ENCODE measurements at places on chromosomes 7 and 10.

DNA sequence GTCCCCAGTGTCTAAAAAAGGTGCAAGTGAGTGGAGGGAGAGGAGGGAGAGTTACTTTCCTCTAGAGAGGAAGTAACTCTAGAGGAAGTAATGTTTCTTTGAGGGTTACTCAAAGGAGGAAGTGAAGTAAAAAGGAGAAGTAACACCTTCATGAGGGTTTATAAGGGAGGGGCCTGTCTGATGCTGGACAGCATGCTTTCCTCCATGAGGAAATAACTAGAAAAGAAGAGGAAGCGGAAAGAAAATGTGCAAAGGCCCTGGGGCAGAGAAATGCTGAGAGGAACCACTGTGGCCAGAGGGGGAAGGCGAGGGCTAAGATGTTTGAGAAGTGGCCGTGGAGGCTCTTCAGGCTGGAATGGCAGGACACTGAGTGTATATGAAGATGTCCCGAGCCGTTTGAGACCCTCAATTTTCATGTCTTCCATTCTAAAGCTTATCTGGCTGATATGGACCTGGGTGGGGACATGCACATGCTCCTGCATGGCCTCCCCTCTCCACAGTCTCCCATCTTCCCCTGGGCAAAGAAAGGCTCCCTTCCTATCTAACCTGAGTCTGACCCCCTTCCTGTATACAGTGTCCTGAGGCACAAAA, 3.4 kb upstream of the SLC18A2 start:
- no peak for DNase-seq

- no peak for DNase-seq
Observed at GRCh38 chr7:88437132-88437531, 130.4 kb upstream of the STEAP4 start.

GRCh38 chr7:138023618-138024342, 21.9 kb upstream of the CREB3L2 start:
- no peak for DNase-seq

DNA sequence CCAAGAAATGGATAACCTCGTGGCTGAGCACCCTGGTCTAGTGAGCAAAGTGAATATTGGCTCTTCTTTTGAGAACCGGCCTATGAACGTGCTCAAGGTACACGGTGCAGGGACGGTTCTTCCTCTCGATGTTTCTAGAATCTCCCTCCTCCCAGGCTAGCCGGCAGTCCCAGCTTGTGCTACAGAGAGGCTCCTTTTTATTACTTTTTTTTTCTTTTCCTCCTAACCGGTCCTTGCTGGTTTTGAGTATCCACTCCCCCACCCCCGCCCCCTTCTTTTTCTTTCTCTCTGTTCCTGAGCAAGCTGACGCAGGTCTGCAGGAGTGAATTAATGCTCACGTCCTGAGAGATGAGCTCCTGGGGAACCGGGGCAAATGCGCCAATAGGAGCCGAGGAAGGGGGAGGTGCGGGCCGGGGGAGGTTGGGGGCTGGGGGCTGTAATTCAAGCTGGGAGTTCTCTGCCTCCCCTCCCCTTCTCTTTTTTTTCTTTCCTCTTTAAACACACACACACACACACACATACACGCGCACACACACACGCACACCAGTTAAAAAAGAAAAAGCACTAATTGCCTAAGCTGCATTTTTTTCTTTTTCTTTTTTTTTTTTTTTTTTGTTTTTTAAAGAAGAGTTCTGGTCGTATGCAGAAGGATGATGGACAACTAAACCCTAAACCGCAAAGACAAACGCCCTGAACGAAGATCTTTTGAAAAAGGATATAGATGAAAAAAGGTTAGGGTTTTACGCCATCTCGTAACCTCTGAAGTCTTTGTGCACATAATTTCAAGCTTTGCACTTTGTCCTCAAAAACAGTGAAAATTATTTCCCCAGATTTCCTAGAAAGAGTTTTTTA, 6.6 kb downstream of the CPA2 start:
- no peak for DNase-seq

DNA sequence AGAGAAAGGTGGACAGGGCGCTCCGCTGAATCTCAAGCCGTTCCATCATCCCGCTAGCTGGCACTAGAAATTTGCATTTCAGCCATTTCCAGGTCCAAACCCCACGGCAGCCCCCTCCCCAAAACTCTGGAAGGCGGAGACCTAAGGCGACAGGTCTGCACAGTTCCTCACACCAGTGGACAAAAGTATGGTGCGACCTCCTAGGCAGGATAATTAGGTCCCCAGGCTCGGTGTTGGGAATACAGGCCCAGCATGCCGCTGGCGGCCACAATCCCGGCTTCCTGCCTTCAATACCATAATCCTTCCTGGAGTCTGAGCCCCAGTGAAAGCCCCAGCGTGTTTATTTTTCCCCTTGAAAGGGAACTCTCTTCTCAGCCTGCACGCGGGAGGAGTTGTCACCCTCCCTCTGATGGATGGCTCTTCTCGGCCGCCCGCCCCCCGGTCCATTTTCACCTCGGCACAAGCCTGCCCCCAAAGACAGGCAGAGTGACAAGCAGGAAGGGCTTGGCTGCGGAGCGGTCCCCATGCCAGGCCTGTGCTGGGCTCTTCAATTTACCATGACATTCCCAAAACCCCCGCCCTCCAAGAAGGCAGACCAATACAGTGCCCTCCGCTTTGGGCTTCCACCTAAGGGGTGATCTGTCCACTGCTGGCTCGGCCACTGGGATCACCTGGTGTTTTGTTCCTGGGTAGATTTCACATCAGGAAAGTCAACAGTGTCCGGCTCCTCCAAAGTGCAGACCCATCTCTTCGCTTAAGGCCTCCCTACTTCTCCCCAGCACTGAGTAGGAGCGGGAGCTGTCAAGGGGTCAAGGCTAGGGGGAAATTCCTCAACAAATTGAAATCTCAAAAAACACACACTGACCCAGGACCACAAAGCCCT, 2.2 kb downstream of the FGFR2 start:
- DNase-seq: no peak

DNA sequence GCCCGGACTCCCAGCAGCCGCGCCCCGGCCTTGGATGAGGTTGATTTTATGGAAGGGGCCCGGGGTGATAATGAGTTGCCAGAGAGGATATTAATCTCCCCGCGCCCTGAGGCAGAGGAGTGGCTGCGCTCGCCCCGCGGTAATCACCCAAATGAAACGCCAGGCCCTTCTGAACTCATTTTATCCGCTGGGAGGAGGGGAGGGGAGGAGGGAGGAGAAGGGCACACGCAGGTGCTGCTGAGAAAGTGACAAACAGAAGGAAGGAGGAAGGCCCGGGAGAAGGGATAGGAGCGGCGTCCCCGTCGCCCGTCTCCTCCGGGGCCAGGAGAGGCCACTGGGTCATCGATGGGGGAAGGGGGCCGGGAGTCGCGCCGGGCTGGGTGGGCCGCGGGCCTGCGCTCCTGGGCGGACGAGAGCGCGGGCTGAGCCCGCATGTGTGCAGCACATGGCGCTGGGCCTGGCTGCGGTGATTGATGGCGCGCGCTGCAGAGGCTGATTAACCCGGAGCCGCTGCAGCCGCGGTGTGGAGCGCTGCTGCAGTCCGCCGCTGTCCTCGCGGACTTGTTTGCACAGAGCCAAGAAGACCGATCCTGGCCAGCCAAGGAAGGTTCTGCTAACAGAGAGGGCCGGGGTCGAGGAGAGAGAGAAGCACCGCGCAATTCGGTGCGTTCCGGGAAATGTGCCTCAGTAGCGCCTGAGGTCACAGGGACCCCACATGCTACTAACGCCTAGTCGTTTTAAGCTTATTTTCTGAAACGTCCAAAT, 6.5 kb downstream of the MNX1 start:
- DNase-seq: no peak

DNA sequence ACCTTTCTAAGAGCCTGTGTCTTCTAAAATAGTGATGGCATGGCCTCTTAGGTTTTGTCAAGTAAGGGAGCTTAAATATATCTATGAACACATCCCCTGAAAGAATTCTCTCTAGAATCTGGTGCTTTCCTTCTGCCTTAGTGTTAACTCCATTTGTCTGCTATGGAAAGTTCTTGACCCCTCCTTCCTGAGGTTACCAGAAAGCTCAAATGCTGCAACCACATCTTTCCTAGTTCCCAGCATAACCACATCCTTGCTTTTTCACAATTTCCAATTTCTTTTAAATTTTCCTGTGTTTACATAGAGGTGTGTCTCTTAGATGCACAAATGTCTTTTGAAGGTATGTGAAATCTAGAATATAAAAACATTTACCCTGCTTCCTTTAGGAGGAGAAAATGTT, 16.4 kb upstream of the GSDME start:
- DNase-seq: no peak

DNA sequence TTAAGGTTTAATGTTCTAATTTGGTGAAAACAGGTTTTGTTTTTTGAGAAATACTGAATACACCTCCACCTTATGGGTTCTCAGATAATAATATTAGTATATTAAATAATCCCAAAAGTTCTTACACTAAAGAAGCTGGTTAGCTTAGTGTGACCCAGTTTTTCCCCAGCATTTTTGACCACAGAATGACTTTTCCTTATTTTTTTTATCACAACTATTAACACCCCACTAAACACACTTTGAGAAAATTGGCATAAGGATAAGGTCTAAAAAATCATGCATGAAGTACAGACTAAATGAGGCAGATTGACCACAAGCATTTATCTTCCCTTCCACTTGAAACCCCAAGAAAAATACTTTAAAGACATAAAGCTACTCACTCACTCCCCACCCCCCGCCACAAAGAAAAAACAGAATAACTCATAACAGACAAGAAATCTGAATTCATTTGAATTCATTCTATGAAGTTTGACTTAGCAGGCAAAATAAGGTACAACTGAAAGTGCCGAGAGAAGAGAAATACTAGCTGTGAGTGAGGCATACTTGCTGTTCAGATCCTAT, 49.7 kb upstream of the WNT16 start:
- no peak for DNase-seq

Measured in stimulated activated CD8-positive, alpha-beta memory T cell treated with anti-CD3 and anti-CD28 coated beads, Interleukin-4, amount 100 ng/mL, for 1 hour (primary cell).